Stimulated activated CD4-positive, alpha-beta T cell treated with anti-CD3 and anti-CD28 coated beads, Interleukin-4, amount 100 ng/mL, for 24 hours (primary cell): ENCODE measurements at places on chromosomes 16 and 17.

DNA sequence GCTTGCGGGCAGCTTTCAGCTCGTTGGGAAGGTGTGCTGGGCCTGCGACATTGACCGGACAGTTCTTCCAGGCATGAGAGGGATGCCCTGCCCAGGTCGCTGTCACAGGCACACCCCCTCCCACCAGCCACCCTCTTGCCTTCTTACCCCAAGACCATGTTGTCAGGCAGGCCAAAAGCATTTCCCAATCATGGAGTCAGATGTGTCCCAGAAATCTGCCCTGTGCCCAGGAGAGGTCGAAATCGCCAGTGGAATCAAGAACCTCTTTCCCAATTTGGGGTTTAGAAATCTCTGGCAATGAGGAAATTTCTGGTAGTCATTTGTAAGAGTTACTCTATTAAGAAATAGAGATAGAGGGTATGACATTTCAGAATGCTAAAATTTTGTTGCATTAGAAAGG lies 177.1 kb downstream of the RAB11FIP4 start:
- DNase-seq = no peak

GRCh38 chr16:75667503-75667902 lies 9.3 kb downstream of the CPHXL2 start:
- no peak for DNase-seq

GRCh38 chr16:86821895-86822294 lies 243.5 kb downstream of the FOXL1 start:
- no peak for DNase-seq

DNA sequence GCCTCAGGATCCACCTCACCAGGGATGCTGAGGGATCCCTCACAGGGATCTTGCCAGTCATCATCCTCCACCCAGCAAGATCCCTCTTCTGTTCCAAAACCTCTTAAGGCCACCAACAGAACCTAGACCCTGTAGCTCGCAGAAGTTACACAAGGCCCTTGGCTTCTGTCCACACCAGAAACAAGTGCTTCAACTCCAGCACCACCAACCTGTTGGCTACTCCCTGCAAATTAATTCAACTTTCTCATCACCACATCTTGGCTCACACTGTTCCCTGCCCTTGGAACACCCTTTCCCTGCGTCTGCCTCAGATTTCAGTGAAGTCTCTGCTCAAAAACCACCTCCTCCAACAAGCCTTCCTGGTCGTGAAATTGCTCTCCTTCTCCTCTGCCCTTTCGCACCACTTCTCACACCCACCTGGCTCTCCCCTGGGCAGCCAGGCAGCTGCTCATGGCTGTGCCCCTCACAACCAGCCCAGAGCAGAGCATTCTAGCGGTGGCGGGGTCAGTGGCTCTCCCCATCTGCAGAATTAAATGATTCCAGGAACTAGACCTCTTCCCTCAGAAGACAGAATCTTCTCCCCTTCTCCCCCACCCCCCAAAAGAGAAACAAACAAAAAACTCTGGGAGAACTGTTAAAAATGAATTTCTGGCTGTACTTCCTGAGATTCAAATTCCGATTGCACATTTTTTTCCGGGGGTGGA lies 1.8 kb downstream of the PLLP start:
- DNase-seq = no peak

DNA sequence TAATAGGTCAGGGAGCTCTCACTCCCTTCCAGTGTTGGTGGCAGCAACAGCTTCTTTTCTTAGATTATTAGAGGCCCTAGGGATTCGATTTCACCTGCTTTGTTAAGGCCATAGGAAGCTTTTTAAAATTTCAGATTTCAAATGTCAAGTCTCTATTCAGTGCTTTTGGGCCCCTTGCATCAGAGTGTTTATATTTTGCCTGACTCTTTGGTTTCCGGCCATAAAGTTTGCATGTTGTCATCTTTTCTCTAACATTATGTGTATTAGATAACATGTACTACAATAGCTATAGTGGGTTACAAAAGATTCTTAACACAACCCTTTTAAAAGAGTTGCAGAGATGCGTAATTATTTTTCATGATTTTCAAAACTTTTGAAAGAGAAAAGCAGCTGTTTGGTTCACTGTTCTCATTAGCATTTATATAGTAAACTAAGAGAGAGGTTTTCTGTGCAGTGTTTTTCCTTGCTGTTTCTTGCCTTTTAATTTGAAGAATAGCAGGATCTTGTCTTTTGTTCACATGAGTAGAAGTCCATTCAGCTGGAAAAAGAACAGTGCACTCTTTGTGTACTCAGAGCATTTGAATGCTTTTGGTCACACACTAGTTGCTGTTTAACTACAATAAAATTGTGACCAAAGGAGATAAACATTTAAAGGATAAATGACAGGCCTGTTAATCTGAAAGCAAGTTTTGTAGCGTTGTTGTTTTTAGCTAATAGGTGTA lies 52.5 kb downstream of the FTO start:
- DNase-seq = no peak

DNA sequence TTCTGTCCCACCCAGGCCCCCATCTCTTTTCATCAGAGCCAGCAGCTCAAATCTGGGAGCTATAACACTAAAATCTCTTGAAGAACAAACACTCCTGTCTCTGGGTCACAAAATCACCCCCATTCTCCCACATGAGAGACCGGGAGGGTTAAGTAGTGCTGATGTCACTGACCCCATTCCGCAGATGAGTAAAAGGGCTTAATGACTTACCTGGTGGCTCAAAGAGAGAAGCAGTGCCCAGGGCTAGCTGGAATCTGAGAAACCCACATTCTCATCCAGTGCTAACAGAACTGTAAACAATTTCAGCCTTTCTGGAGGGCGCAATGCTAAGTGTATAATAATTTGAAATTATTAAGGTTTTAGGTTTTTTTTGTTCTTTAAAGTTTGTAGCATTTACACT lies 26.3 kb upstream of the LHX1 start:
- no peak for DNase-seq

DNA sequence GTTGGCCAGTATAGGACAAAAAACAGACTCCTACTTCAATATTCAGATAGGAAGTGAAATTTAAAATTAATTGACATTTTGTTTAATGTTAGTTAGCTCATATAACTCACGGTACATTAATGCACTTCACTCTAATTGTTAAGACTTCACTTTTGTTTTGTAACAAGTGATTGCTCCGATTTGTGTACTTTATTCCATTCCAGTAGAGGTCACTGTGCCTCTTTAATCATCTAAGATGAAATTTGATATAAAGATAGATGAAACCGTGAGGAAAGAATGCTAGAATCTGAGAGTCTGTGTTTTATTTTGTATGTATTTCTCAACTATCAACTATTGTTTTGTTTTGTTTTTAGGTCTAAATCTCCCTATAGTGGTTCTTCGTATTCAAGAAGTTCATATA lies 29.0 kb downstream of the RBBP6 start:
- DNase-seq = no peak

GRCh38 chr17:80158846-80159245 lies 11.0 kb upstream of the CARD14 start:
- DNase-seq = no peak

GRCh38 chr17:68819465-68819864 lies 135.7 kb downstream of the ABCA8 start:
- DNase-seq = no peak

DNA sequence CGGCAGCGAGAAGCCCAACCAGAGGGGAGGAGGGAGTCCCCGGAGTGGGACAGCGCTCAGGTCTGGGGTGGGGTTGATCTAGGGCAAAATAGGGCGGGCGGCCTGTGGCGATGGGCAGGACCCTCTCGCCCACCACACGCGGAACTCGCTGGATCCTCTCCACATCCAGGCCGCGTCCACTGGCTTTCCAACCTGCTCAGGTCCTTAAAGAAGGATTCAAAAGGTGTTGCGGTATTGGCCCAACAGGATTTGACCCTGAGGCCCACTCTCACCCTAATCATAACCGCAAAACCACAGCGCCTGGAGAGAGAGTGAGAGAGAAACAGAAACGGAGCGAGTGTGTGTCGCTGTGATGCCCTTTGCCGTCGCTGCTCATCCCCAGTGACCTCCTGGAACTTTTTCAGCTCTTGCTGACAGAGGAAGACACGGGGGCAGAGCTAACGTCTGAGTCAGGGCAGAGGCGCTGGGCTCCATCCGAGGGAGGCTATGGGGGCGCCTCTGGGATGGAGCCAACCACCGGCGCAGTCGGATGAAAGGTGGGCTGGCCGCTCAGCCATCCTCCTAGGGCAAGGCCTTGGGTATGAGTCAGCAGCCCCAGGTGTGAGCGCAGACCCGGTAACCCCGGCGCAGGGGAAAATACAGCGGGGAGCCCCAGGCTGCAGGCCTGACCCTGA lies 16.7 kb upstream of the OR1F1 start:
- DNase-seq = peak; percentile 50

DNA sequence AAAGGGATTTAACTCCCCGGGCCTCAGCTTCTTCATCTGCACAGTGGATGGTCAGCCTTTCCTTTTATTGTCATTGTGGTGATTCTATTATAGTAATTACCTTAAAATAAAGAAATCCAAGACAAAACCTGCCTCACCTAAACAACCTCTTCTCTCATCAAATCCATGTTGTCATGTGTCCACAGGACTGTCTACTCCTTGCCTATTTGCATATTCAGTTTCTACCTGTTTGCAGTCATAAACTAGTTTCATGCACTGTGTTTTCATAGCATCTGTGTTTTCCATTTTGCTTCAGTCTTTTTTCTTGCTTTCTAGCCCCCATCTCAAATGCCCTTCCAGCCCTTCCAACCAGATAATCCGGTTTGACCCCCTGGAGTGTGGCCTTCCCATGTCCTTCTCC lies 44.3 kb upstream of the CPNE2 start:
- DNase-seq = no peak

- DNase-seq = no peak
Measured at GRCh38 chr17:20825539-20825938, 217.3 kb downstream of the USP22 start.

DNA sequence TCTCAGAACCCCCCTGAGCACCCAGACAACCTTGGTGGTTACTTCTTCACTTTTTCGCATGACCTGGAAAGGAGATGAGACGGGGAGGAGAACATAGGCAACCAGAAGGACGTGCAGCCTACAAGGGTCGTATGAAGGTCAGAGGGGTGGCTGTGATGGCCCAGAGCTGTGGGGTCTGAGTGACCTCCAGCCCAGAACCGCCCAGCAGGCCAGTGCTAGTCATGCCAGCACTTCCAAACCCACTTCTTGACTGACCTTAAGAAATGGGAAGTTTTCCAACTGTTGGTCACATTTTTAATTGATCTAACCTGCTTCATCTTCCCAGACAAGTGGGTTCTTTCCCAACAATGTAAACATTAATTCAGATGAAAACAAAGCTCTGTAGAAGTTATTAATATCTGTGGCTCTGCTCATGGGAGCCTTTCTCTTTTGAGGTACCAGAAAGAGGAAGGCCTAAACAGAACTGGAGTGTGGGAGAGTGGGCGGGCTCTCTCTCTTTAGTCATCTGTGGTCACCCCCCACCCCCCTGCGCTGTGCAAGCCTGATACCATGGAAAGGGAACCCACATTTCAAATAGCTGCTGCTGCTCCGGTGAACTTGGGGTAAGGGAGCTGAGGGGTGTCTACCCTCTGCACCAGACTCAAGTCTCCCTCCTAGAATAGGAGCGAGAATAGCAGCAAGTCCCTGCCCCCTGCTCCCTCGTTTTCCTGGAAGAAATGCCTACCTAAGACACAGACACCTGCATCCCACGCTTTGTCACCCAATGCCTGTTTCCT lies 101.6 kb downstream of the RAB11FIP4 start:
- peak; percentile 86 for DNase-seq

GRCh38 chr17:75783069-75783783 lies 1.4 kb upstream of the UNK start:
- DNase-seq = no peak

- no peak for DNase-seq
Measured at GRCh38 chr16:86455116-86455515, 55.2 kb upstream of the FOXF1 start.

- no peak for DNase-seq
Measured at GRCh38 chr16:75361936-75362335, 71.4 kb downstream of the CFDP1 start.

DNA sequence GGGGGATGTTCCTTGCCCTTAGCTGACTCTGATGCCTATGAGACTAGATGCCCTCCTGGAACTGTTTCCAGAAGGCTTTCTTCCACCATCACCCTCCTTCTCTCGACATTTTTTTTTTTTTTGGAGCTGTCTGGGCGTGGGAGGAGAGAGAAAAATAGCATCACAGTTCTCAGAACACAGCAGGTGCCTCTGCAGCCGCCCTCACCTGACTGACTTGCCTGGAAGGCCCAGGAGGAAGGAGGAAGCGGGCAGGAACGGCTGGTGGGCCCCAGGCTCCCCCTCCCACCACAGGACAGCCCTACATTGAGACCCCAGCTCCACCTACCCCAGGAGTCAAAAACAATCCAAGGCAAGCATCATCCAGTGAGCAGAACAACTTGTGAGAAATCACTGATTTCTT lies 20.3 kb upstream of the CACNG5 start:
- no peak for DNase-seq

- DNase-seq = no peak
Measured at GRCh38 chr17:49577650-49577934, 1.9 kb downstream of the NXPH3 start.

- DNase-seq = no peak
Measured at GRCh38 chr17:14004927-14005620, 64.2 kb upstream of the COX10 start.

DNA sequence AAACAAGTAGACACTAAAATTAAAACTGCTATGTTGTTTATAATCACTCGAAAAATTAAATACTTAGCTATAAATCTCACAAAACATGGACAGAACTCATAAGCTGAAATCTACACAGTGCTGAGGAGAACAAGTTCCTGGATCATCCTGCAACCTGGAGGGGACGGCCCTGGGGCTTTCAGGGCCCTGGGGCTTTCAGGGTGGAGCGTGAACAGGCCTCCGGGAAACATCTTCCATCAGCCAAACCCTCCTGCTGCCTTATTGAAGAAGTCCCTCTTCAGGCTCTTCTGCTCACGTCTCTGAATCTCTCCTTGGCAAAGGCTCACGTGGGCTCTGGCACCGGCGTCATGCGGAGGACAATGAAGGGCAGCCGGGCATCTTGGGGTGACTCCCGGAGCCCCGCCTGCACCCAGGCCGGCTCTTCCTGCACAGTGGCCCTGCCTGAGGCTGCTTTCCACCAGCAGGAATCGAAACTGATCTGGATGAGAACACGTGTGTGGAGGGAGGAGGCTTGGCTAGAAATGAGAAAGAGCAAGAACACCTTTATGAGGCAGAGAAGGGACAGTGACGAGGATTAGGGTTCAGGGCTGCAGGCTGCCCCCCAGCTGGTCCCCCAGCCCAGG lies 127.3 kb downstream of the CDRT15L2 start:
- DNase-seq = no peak
